ENCODE measurements at places on chromosomes 6 and 20.
A peak's percentile ranks its signal among the peaks of the same experiment; 100 is the strongest.

DNA sequence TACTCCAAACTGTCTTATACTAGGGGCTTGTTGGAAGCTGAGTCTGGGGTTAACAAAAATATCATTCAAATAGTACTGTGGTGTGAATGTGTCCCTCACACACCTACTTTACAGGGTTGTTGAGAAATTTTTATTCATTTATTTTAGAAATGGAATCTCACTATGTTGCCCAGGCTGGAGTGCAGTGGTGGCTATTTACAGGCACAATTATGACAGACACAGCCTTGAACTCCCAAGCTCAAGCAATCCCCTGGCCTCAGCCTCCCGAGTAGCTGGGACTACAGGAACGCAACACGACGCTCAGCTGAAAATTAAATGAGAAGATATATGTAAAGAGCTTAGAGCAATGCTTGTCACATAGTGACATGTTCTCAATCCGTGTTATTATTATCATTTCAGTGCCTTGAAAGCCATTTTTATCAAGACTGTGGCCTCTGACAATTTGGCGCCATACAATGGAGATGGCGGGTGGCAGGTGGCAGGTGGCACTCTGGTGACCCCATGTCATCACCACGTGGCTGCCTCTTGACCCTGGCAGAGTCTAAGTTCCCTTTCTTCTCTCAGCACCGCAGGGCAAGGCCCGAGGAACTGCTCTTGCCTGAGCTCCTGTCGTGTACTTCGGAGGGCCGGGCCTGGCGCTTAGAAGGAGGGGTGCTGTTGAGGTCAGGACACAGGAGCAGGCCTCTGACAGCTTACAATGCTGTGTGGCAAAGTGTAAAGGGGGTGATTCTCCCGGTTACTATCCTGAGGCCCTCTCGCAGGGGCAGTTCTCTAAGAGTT lies 64.5 kb downstream of the STX11 start:
- no peak for DNase-seq

DNA sequence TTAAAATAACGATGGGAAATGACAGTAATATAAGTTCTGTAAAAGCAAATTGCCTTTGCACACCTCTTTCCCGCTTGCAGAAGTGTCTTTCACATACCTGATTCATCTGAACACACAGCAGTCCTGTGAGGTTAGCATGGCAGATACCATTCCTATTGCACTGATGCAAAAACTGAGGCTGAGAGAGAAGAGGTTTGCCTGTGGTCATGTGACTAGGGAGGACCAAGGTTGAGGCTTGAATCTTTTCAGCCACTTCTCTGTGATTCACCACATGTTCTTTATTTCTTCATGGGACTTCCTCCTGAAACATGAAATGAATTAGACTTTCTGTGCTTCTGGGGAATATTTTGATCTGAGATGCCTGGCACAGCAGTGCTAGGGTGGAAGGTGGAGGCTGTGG lies 92.9 kb downstream of the VEGFA start:
- no peak for DNase-seq

DNA sequence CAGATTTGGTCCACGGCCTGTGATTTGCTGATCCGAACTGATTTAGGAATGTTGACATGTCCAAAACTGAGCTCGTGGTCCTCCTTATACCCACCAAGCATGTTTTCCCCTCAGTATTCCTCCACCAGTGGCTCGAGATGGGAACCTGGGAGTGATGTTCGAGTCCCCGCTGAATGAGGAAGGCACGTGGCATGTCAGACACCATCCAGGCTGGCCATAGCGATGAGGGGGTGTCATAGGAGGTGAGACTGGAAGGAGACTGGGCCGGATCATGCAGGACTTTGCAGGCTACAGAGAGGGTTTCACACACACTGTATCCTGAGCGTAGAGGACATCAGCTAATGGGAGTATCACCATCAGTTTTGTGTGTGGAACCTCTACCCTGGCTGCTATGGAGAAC lies 78.2 kb downstream of the TOX2 start:
- DNase-seq, result no peak

GRCh38 chr6:17987447-17987696 lies at the start of gene KIF13A:
TSS of gene KIF13A (minus strand) at chr6:17987635. CDS start at chr6:17987463, 172 bp downstream.
- DNase-seq, result no peak

DNA sequence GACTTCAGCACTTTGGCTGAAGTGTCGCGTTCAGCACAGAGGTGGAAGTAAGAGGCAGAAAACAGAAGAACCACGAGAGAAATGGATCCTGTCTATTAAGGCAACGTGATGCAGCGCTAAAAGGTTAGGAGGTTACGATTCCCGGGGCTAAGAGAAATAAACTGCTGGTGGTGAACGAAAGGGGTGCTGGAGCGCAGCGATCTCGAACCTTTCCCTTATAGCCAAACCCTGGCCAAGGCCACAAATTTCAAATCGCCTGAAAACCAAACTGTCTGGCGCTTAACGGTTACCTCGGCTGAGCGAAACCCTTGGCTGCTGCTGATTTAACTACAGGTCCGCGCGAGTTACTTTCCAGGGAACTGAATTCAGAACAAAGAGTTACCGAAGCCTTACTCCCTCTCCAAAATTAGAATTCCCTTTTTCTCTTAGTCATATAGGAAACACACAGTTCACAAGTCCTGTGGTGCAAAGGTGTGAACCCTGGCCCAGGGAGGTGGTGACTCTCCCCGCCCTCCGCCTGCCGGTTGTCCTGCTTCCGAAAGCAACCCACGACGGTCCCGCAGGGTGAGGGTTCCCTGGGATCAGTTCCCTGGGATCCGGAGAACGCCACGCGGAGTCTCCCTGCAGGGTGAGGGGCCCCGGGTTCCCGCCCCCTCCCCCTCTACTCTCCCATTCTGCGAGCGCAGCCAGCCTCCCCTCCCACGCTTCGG lies 1.3 kb upstream of the SLC35D3 start:
- no peak for DNase-seq

DNA sequence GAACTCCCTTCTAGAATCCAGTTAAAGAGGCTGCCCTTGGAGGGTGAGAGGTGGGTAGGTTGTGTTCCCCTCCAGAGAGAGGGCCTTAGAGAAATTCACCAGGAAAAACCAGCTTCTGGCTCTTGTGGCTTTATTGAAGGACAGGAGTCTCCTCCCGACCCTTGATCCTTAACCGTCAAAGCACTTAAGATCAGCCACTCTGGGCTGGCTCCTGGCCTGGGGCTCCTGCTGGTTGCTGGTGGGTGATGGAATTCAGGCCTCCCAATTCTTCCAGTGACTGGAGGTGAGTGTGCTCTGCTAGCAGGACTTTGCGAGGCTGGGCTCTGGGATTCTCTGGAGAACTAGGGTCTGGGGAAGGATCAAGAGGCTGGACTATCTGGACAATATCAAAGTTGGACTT lies 75.6 kb upstream of the LGSN start:
- no peak for DNase-seq

DNA sequence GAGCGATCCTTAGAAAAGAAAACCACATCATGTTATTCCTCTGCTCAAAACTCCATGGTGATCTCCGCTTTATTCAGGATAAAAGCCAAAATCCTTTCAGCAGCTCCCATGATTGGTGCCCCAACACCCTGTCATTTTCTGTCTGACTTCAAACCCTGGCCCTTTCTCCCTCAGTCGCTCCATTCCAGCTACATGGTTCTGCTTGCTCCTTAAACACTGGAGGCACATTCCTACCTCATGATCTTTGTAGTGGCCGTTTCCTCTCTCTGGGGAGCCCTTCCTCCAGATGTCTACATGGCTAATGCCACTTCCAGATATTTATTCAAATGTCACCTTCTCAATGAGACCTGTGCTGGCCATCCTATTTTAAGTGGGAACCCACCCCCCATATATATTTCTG lies 100.8 kb downstream of the CAP2 start:
- DNase-seq, result no peak

DNA sequence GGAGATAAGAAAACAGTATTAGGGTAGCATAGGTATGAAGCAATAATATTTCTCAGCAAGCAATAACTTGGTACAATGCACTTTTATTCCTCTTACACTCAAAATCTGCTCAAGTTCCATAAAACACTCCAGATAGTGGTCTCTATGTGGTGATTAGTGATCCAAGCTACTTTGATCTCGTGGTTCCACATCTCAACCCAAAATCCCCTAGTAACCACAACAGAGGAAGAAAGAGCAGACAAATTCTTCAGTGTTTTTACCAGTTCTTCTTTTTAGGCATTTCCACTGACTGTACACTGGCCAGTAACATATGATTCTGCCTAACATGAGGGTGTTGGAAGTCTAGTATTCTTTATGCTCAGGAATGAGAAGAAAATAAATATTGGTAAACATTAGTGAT lies 309.0 kb upstream of the PTCHD4 start:
- DNase-seq, result no peak

DNA sequence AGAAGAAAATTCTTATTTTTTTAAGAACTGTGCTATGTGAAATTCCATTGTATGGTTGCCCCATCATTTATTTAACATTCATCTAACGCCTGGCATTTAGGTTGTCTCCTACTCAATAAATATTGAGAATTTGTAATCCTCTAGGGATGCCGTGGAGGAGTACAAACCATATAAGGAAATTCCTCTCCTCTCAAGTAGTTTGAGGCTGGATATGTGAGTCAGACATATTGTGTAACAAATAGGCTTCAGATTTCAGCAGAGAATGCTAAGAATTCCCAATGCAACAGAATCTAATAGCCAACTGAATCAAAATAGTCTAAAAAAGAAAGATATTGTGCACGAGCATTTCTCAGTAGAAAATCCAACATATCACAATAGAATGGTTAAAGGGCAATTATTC lies 174.7 kb downstream of the OTOR start:
- no peak for DNase-seq

- peak; percentile 83 for DNase-seq
These were observed 65.9 kb downstream of the PHF20 start for GRCh38 chr20:35837577-35838195.

- no peak for DNase-seq
These were observed 93.7 kb downstream of the TCP11 start for GRCh38 chr6:35047265-35048011.

DNA sequence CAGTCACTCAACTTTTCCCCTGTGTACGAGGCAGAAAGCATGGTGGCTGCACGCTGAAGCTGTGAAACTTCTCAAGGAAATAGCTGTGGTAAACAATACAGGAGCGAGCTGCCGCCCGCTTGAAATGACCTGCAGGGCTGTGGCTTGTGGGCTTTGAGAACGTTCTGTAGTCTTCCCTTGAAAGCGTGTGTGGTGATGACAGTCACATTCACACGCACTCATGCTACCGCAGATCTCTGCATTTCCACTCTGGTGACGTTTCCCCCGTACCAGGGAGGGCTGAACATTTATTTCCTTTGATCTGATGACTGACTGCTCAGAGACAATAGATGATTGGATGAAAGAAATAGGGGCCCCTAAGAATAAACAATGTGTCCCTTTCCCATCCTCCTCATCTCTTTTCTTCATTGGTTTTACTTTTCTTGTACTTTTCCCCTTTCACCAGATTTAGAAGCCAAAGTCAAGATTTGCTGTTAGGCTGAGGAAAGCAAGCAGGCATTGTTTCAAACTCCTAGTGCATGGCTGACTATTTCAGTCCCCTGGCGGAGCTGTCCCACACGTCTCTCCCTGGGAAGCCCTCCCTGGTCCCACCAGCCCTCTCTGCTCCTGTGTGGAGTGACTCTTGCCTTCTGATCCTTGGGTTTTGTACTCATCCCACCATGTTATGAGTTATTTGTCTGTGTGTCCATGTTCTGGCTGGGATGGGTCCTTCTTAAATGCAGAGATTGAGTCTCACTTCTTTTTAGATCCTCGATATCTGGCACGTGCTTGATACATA lies 3.9 kb downstream of the SYTL3 start:
- no peak for DNase-seq

GRCh38 chr6:125008957-125009356 lies 46.7 kb downstream of the RNF217 start:
- DNase-seq, result no peak

- no peak for DNase-seq
These were observed 18.0 kb upstream of the PI3 start for GRCh38 chr20:45156713-45157112.

DNA sequence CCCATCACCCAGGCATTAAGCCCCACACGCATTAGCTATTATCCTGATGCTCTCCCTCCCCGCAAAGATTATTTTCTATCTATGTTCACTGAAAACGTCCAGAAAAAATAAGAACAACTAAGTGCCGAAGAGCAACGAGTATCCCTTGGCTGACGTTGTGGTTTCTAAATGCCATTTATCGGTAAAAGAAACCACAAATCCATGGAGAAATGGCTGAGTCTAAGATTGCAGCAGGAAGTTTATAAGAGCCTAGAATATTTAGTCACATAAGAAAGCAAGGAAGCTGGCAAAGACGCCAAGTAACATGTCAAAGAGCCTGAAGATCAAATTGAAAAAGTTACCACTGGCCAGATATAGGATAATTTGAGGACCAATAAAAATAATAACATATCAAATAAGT lies 18.1 kb upstream of the NOX3 start:
- DNase-seq, result no peak

DNA sequence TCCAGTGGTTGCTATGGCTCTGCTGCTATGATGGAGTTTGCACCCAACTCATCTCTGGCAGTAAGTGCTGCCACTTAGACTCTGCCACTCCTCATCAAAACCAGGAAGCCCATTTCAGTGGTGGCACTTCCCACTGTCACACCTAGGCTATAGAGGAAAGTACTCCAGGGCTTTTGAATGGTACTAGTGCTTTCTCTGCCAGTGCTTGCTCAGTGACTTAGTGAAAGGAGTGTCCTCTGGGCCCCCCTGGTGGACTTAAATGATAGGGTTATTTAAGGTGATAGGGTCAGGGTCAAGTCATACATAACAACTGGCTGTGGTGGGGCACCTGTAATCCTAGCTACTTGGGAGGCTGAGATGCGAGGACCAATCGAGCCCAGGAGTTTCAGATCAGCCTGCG lies 22.8 kb downstream of the FITM2 start:
- no peak for DNase-seq

DNA sequence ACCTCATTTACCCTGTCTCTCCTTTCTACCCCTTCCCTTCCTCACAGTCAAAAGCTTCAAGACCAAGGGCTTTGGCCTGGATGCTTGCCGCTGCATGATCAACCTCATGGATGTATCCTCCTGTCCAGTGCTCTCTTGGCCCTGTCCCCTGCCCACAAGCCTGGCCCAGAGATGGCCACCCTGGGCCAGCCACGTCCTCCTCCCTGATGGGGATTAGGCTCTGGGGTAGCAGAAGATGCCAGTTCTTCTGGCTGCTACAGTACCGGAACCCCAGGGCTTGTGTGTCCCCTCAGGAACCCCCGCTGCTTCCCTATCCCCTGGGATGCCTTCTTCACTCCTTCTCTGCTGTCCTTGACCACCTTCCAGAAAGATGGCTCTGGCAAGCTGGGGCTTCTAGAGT lies 22.3 kb downstream of the CAPN11 start:
- no peak for DNase-seq
